Thymus (tissue), 14 donors: ENCODE measurements at places on chromosomes 3 and 15.

DNA sequence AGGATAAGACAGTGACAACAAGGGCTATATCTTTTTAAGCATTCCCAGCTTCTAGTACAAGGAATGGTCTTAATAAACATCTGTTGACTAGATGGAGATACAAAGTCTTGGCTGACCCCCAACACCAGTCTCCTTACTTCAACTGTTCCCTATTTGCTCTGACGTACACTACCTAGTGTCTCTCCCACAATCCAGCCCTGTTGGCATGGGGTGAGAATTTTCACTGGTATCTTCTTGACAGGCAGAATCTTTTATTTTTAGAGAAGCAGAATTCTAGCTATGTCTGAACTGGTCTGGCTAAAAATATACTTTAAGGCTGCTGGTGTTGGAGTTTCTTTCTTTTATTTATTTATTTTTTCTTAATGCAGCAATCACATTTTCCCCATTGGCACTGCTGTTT, 82.0 kb downstream of the ETFA start:
- peaks cover 15% of the 10 kb centered on the region for H3K36me3 ChIP-seq
- H3K4me1 ChIP-seq = no peaks in the 10 kb centered on the region
- no peak overlapping the region for H3K27ac ChIP-seq

DNA sequence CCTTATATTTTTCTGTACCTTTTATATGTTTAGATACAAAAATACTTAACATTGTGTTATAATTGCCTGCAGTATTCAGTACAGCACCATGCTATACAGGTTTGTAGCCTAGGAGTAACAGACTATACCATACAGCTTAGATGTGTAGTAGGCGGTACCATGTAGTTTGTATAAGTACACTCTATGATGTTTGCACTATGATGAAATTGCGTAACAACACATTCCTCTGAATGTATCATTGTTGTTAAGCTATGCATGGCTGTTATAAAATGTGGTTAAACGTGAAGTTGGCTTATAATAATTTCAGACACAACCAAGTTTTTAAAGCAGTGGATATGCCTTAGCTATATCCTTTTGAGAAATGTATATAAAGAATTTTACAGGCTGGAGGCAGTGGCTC, 328.3 kb downstream of the PLCL2 start:
- no peak for DNase-seq
- H3K4me1 ChIP-seq = no peaks in the 10 kb centered on the region
- H3K27me3 ChIP-seq = no peaks in the 10 kb centered on the region

DNA sequence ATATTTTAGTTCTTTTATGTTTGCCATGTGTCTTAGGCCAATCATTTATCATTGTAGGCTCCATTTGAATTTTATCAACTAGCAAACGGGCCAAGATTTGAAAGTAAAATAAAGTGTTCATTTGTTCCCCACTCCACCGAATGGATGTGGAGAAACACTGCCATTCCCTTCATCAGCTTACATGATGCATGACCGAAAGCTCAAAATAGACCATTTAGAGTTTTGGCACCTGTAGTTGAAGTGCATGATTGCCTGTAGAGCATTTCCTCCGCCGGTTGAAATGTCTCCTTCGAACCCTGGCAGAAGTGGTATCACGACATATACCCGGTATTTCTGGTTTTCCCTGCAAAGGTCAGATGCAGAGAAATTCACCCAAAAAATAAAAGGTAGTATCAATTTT, 165.6 kb downstream of the PLD1 start:
- no peaks in the 10 kb centered on the region for H3K27me3 ChIP-seq
- no peak overlapping the region for H3K27ac ChIP-seq
- DNase-seq = no peak
- no peaks in the 10 kb centered on the region for H3K36me3 ChIP-seq
- no peaks in the 10 kb centered on the region for H3K4me1 ChIP-seq

GRCh38 chr3:536417-536813, 339.9 kb downstream of the CHL1 start:
- H3K27ac ChIP-seq = no peak overlapping the region
- no peaks in the 10 kb centered on the region for H3K27me3 ChIP-seq
- H3K4me1 ChIP-seq = no peaks in the 10 kb centered on the region
- H3K4me3 ChIP-seq = no peak overlapping the region
- H3K36me3 ChIP-seq = no peaks in the 10 kb centered on the region

DNA sequence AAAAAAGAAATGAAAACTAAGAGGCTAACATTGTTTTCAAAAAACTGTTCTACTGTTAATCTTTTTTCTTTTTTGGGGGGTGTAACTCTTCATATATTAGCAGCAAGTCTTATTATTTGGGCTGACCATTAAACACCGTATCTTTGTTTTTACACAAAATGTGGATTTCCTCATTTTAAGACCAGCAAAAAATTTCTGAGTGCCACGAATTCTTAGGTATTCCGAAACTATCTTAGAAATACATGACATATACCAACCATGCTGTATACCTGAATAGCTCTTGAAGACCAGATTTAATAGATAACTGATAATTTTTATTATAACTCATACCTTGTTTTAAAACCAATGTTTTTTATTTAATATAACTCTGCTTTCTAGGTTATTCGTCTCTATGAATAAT, 620 bp upstream of the TTC23 start:
- DNase-seq = no peak
- peak overlapping the region; percentile 96 for H3K27ac ChIP-seq
- no peaks in the 10 kb centered on the region for H3K36me3 ChIP-seq

- H3K4me3 ChIP-seq = no peak overlapping the region
- H3K36me3 ChIP-seq = no peaks in the 10 kb centered on the region
- no peaks in the 10 kb centered on the region for H3K4me1 ChIP-seq
- H3K27me3 ChIP-seq = no peaks in the 10 kb centered on the region
- DNase-seq = no peak
Measured at GRCh38 chr3:156445117-156446090, 109.5 kb downstream of the SSR3 start.
